ENCODE measurements at places on chromosomes 7 and 10. TPM values are rescaled to one million over a fixed set of nuclear protein-coding genes. Genes with fewer than 3 reads are reported as not detected.

The SOSTDC1 gene
- not detected for total RNA-seq

GRCh38 chr7:41942468-41943093 lies 239.7 kb upstream of the INHBA start:
- no peak for DNase-seq

DNA sequence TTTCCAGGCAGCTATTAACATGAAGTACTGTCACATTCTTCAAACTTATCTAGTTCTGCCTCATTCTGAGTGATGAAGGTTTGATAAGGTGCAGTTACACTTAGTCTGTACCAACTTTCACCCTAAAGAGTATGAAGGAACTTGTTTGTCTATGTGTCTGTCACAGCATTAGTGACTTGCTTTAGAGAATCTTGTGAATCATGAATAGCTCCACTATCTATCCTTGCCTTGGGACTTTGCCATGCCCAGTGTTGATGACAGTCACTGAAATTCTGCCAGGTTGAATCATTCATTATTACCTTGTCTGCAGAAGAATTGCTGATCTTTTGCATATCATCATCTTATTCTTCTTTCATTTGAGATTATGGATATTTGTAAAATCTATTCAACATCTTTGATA lies 50.9 kb upstream of the A1CF start:
- no peak for DNase-seq

The PRR15 gene
- total RNA-seq: not detected

The CFAP70 gene
- 0.13 TPM for total RNA-seq

DNA sequence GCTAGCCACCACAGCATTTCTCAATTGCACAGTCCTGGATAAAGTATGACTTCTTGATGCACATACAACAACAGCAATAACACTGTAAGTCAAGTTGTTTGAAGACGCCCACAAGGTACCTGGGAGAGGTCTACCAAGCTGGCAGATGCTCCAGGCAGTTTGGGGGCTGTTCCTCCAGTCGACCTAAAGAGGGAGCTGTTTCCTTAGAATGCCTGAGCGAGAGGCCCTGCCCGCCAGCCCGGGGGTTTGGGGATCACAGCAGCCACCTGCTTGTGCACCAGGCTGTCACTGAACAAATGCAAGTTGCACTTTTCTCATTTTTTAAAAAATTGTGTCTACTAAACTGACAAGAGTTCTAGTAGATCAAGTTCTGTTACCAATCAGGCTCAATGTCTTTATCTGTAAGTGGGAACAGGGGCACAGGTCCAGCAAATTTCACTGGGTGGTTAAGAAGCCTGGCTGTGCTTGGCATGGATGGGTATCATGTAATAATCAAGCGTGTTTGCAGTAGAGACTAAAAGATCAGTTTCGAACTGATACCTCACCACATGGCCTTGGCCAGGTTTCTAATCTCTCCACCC lies 193.8 kb upstream of the ADO start:
- DNase-seq: peak; percentile 59

The DLD gene
- total RNA-seq: 46.5 TPM

The LBX1 gene
- total RNA-seq: not detected

The ANKRD26 gene
- 4.3 TPM for total RNA-seq

GRCh38 chr7:112537822-112538387 lies 57.1 kb downstream of the LSMEM1 start:
- no peak for DNase-seq

The TFPI2 gene
- total RNA-seq: 290 TPM

The FGFR2 gene
- total RNA-seq: 0.13 TPM

GRCh38 chr7:158530800-158531609 lies 56.6 kb downstream of the PTPRN2 start:
- DNase-seq: no peak

DNA sequence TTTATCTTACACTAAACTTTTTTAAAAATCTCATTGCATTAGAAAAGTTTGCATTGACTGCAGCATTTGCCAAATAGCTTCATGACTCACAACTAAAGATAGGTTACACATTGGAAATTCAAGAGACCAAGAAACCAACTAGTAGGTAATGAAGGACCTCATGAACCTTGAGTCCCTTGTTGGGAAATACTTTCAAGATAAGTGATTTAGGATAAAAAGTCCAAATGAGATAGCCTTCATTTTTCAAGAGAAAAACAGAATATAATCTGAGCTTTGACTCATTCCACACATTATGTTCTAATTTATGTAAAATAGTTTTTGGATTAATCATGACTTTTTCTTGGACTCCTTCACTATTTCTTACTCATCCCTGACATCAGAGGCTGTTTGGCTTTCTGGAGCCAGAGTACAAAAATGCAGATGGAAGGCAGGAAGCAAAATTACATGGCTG lies 13.1 kb upstream of the LIPF start:
- DNase-seq: peak; percentile 51

DNA sequence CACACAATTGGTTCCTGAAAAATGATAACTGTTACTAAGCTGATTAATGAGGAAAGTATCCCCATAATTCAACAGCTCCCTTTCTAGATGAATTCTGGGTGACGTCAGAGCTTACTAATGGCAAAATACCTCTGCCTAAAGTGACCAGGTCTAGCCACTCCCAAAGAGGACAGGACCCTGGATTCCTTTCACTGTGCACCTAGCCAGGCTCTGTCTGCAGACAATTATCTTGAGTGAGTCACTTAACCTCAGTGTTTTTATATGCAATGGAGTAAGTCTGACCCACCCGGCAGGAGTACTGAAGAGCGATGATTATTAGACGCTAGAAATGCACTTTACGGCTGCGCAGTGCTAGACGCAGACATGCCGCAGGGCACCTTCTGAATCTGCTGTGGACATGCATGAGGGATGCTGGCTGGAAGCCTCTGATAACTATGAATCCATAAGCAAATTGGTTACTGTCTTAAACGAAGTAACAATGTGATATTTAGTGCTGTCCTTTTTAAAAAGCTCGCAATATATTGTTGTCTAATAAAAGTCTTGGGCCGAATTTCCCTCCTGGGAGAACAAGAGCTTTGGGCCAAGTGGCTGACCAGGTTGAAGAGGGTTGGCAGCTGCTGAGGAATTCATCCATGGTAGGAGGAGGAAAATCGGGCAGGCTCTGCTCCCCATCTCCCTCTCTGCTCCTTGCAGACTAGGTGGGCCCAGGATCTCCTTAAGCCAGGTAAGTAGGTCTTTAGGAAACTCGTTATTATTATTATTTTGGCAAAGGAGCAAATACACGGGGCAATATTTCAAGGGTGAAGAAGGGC lies 4.6 kb upstream of the INPP5A start:
- DNase-seq: no peak

DNA sequence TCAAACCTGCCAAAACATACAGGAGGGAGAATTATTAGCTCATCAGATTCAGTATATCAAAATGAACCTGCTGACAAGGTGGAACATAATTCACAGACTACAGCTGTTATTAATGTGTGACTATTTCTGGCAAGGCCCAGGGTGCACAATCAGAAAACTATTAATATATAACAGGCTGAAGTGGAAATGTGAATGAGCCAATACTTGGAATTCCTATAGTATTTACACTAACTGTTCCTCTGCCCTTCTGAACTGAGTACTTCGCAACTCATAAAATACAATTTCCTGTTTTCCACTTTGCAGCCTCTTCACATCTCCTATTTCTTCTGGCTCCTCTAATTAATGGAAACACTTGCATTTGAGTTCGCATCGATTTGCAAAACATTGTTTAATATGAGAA lies 330.8 kb downstream of the DPP6 start:
- no peak for DNase-seq

- no peak for DNase-seq
These were observed 22.8 kb upstream of the FOXL3 start for GRCh38 chr7:266851-267840.

DNA sequence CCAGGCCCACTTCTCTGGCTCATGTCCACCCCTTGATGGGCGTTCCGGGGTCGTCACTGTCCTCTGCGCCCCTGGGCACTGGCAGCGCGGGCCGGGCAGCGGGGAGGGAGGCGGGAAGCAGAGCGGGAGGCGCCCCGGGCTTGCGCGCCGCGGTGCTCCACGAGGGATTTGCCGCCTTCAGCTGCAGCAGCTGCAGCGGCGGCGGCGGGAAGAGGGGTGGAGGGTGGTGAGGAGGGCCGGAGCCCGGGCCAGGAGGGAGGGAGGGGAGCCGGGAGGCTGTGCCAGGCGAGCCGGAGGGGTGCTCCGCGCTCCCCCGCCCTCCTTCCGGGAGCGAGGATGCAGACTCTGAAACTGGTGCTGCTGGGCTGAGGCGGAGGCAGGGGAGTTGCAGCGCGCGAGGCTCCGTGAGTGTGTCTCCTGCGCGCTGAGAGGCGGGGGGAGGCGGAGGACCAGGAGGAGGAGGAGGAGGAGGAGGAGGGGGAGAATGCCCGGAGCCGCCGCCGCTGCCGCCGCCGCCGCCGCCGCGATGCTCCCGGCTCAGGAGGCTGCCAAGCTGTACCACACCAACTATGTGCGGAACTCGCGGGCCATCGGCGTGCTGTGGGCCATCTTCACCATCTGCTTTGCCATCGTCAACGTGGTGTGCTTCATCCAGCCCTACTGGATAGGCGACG lies at the start of gene LHFPL3:
Gene LHFPL3 (plus strand): TSS at position 308 of the 674 bp plus-strand sequence.
- DNase-seq: no peak

The MMRN2 gene
- 82.2 TPM for total RNA-seq

GRCh38 chr10:76029782-76030181 lies 598.4 kb downstream of the LRMDA start:
- no peak for DNase-seq

The COG5 gene
- total RNA-seq: 18.6 TPM

GRCh38 chr10:58653139-58653538 lies 140.5 kb downstream of the BICC1 start:
- no peak for DNase-seq

DNA sequence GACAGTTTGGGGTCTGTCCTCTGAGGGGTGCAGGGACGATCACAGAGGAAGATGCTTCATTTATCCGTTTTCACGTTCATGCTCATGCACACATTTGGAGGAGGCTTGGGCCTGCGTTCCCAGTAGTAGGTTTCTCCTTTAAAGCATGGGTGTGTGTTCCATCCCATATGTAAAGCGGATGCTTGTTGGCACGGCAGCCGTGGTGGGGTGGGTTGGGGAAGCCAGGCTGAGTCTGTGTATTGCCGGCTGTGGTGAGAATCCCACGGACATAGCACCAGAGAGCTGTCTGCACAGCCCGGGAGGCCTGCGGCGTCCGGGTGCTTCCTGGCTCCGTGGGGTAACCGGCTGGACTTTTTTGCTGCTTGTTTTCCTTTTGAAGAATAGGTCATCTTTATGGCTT lies 440 bp downstream of the JAKMIP3 start:
- no peak for DNase-seq

DNA sequence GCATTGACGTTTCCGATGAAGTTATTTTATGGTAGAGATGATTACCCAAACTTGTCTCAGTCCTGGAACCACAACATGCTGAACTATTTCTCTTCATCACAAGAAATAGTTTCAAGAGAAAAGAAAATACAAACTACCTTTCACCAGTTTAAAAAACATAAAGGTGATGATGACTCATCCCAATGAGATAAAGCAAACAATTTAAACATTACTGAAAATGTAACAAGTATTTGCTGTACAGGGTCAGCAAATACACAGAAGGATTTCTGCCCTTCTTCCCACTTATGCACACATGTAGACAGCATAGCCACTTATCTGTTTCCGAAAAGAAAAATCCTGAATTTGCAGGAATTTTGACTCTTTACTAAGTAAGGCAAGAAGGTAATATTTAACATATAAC lies 50.8 kb downstream of the RHOBTB1 start:
- DNase-seq: no peak

Data from dermis microvascular lymphatic vessel endothelial cell (primary cell).